Effector memory CD4-positive, alpha-beta T cell (primary cell): ENCODE measurements at places on chromosomes 16 and 17.

DNA sequence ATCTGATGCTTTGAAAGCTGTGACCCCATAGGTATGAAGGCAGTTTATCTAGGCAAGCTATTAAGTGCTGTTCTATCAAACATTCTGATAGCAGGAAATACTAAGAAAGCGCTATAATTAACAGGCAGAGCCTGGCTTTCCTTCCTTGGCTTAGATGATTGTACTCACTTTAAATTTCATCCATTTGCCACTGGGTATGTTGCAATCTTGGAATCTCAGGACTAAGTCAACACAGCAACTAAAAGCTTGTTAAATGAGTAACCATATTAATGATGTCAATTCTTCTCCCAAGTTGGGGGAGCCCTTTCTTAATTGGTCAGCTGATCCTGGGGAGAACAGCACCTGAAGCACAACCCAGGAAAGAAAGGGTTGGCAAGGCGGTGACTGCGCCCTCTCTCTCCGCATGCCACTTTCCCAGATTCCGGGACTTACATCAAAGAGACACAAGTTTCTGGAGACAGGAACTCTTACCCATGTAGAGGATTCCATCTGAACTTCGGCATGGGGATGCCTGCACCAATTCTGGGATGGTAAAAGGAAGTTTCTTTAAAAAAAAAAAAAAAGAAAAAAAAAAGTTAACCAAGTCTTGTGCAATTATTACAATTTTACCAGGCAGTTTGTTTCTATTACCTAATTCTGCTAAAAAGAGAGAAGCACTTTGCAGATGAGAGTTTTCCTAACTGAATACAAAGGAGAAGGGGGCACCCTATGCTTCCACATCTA lies 54.4 kb upstream of the ICAM2 start:
- DNase-seq = no peak

- DNase-seq = no peak
Observed at GRCh38 chr16:81316176-81316496, 1.4 kb downstream of the GAN start.

- no peak for DNase-seq
Observed at GRCh38 chr17:69869667-69870066, 205.4 kb upstream of the KCNJ16 start.

- DNase-seq = no peak
Observed at GRCh38 chr17:5630434-5630833, 46.1 kb upstream of the NLRP1 start.

- no peak for DNase-seq
Observed at GRCh38 chr17:74096456-74096855, 107.0 kb upstream of the RPL38 start.

DNA sequence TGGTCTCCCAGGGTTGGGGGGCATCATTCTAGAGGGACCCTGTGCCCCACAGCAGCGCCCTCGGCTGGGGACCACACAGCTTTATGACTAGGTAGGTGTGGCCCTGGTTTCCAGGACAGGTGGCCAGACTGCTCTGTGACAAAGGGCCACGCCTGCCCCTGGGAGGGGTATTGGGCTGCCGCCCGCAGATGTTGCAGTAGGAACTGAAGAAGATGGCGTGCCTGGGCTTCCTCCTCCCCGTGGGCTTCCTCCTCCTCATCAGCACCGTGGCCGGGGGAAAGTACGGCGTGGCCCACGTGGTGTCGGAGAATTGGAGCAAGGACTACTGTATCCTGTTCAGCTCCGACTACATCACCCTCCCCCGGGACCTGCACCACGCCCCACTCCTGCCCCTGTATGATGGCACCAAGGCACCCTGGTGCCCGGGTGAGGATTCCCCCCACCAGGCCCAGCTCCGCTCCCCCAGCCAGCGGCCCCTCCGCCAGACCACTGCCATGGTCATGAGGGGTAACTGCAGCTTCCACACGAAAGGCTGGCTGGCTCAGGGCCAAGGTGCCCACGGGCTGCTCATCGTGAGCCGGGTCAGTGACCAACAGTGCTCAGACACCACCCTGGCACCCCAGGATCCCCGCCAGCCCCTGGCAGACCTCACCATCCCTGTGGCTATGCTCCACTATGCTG lies at the start of gene SPPL2C:
TSS of gene SPPL2C (plus strand) at position 187 of the 681 bp plus-strand sequence. CDS start at position 213, 26 bp downstream.
- DNase-seq = no peak

GRCh38 chr16:17564856-17565255 lies 94.1 kb upstream of the XYLT1 start:
- DNase-seq = no peak

DNA sequence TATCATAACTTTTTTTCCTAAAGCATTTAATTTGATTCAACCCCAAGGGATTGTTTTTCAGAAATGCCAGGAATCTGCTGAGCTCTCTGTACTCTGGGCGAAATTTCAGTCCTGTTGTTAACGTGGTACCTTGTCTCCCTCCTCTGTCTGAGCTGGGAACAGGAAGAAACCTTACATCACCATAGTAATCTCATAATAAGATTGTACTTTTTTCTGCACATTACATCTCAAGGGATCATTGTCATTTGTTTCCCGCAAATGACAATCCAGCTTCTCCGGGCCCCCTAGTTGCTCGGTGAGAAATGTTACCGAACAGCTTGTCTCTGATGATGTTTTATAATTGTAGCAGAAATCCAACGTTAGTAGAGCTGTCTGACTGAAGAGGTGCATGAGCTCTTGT lies 152.7 kb upstream of the ERCC4 start:
- no peak for DNase-seq

- no peak for DNase-seq
Observed at GRCh38 chr17:8125947-8126490, 2.1 kb upstream of the HES7 start.

DNA sequence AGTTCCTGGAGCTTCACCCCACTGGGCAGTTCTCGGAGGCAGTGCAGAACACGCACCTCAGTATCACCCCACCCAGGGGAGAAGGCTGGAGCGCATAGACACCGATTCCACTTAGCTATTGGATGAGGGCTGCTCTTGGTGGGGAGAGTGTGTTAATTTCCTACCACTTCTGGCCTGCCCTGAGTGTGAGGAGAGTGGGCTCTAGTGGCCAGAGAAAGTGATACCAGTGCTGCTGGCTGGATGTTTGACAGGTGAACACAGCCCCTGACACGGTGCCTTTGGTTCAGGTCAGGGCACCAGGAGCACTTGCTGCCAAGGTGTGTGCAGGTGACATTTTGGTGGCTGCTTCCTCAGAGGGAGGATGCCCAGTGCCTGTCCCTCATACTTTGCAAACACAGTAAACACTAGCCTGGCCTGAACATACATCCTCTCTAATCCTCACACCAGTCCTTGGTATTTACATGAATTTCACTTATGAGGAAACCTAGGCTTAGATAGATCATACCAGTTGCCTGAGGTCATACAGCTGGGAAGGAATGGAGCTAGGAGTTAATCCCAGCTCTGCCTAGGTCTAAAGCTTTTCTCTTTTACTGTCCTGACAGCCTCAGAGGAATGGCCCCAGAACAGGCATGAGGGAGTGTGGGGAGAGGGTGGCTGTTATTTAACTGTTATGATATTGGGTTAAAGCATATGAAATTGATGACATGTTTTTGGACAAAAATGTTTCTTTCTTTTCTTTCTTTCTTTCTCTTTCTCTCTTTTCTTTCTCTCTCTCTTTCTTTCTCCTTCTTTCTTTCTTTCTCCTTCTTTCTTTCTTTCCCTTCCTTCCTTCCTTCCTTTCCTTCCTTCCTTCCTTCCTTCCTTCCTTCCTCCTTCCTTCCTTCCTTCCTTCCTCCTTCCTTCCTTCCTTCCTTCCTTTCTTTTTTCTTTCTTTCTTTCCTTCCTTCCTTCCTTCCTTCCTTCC lies 21.0 kb upstream of the ITGAX start:
- peak; percentile 9 for DNase-seq

GRCh38 chr16:50244504-50245416 lies 21.6 kb upstream of the ADCY7 start:
- no peak for DNase-seq

- peak; percentile 53 for DNase-seq
Observed at GRCh38 chr16:10964891-10965326, 20.5 kb downstream of the CLEC16A start.

GRCh38 chr17:73357318-73357717 lies 45.5 kb upstream of the CDC42EP4 start:
- DNase-seq = no peak

- DNase-seq = no peak
Observed at GRCh38 chr16:89383095-89384003, 107.0 kb downstream of the ANKRD11 start.

- no peak for DNase-seq
Observed at GRCh38 chr17:28992185-28992584, 13.6 kb downstream of the SEZ6 start.

- DNase-seq = no peak
Observed at GRCh38 chr16:11580451-11581086, 6.2 kb downstream of the LITAF start.

DNA sequence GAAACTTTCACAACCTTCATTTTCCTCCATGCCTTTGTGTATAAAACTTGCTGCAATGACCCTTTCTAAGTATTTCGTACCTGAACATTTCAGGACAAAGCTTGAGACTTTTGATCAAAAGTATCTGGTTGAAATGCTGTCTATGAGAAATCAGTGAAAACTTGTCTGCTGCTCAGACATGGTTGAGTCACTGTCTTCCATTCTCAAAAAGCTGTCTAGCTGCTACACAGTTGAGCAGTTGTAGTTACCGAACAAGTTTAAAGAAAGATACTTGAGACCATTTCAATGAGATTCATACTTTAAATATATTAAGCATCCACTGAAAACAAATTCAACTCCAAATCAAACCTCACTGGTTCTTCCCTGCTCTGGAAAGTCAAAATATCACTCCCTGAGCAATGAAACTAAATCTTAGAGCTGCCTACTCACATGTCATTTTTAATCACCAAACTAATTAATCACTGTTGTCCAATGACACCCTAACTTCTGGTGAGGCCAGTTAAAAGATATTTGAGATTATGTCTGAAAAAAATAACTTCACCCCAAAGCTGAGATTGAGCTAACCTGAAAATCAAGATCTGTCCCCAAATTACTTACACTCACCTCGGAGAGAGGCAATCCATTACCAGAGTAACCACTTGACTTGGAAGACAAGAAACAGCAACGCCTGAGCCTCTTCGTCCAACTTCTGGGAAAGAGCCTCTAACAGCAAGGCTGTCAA lies 488 bp downstream of the TMEM100 start:
- DNase-seq = no peak

DNA sequence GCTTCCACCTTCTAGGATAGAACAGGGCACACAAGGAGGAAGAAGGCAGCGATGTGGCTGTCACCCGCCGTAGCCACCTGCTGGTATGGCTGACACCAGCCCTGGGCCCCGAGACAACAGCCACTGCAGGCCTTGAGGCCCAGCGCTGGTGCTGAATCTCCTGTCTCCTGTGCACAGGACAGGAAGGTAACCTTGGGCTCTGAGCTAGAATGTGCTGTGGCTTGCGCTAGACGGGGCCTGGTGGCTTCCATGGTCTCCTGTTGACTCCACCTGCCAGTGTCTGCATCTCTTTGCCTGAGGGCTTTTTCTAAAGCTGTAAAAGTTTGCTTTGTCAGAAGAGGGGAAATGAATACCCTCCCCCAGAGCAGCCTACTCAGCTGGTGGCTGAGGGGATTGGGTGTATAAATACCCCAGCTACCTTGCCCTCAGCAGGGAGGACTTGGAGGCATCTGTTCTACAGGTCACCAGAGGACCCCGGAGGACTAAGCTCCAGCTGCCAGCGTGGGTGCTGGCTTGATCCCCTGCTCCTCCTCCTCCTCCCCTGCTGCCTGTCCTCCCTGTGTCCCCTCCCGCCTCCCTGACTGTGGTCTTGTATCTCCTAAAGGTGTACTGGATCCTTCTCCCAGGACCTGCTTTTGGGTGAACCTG lies 76.1 kb upstream of the SDK2 start:
- DNase-seq = no peak

DNA sequence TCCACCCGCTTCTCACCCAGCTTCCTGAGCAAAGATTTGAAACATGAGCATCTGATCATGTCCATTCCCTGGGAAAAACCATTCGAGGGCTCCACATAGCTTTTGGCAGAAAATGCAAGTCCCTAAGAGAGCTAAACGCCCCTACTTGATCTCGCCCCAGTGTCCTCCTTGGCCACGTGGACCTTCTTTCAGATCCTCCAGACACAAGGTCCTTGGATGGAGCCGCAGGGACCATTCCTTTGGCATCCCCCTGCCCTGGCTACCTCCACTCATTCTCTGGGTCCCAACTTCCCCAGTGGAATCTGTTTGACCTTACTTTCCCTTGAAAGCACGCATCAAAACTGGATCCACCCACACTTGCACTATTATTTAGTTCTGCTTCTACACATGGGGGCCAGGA lies 146.5 kb downstream of the SDK2 start:
- DNase-seq = no peak

- no peak for DNase-seq
Observed at GRCh38 chr17:15913826-15914225, 31.1 kb upstream of the ADORA2B start.

DNA sequence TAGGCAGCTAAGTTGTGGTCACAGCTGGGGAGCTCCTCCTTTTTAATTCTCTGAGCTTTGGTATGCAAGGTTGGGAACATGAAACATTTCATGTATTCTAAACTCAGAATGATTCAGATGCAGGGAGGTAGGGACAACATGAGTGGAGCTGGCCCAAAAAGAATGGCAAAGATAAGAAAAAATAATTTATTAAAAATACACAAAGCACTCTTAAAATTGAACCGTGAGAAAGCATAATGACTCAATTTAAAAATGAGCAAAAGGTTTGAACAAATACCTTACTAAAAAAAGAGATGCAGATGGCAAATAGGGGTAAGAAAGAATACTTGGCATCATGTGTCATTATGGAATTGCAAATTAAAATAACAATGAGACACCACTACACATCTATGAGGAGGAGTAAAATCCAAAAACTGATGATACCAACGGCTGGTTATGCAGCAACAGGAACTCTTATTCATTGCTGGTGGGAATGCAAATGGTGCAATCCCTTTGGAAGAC lies 175.6 kb upstream of the IRX3 start:
- no peak for DNase-seq

DNA sequence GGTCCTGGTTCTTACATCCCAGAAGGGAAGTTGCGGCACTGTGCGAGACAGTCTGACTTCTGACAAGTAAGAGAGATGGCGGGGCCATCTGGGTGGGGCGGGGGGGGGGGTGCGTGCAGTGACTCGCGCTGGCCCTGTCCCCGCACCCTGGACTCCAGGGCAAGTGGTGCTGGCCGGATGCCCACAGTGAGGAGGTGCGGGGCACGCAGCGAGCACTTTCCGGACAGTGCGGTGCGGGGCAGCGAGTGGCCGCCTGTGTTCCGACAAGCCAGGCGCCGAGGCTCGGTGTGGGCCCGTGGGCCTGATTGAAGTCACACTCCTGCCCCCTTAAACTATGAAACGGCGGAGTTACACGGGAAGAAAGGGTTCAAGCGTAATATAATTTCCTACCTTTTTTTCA lies 106.4 kb downstream of the BANP start:
- DNase-seq = no peak
